Activated T-helper 1 cell treated with anti-CD3 and anti-CD28 coated beads, Interleukin-2, amount 50 U/mL, for 16 hours (primary cell): ENCODE measurements at places on chromosomes 2 and 18.

GRCh38 chr2:11562011-11562410, 28.2 kb downstream of the GREB1 start:
- no peak for DNase-seq

GRCh38 chr2:53785366-53785765, 1.4 kb downstream of the ASB3 start:
- DNase-seq: no peak

GRCh38 chr2:70312560-70312959, 10.7 kb upstream of the FAM136A start:
- DNase-seq: no peak

DNA sequence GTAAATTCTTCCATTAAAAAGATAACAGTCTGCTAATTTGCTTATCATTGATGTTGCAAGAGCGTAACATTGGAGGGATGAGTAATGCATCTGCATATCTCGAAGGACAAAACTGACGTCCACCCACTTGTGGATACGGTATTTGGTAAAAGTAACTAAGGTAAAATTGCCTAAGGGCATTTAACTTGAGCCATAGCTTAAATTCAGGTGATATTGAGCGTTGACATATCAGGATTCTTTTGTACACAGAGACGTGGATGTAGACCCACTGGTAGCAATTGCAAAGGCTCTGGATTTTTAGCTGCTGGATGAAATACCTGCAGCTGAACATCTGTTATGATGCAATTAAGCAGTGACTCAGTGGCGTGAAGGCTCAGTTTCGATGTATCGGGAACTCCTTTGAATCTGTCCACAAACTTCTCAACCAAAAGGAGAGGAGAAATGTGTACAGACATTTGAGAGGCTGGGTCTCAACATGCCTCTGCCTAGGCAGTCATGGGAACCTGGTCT, 119.3 kb downstream of the SPTBN1 start:
- DNase-seq: no peak

DNA sequence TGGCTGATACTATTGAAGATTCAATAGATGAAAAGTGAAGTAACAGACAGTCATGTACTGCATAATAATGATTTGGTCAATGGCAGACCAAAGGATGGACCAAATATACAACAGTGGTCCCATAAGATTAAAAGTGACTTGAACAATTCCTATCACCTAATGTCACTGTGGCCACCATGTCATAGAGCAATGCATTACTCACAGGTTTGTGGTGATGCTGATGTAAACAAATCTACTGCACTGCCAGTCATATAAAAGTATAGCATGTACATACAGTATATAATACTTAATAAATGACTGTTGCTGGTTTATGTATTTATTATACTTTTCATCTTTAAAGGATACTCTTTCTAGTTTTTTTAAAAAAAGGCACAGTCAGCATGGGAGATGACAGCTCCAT, 99.9 kb downstream of the USP34 start:
- DNase-seq: no peak
